ENCODE measurements at places on chromosomes 7 and 10.

DNA sequence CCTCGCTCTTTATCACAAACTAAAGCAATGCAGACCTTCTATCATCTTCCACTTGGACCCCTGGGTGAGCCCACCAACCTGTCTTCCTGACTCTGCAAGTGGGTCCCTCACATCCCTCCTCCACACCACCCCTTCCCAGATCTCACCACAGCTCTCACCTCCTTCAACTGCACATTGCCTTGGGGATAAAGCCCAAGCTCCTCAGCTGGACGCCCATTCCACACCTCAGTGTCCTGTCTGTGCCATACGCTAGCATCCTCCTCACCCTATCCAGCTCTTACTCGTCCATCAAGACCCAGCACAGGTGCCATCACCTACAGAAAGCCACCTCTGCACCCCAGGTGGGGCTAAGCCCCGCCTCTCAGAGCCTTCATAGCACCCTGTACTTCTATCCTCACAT lies 141.0 kb upstream of the LANCL2 start:
- no peak for DNase-seq

DNA sequence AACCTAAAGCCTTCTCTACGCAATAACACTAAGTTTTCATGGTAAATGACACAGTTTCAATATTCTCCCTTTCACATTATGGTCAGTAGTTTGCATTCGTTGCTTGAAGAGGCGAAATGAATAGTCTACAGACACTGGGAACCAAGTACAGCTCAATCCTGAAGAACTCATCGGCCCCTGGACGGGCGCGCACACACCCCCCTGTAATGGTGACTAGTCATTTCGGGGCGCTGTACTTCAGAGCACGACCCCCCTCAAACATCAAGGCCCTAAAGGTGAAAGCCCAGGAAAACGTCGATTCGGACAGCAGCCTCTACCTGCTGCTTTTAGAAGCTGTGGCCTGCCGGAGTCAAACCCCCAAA lies 1.0 kb downstream of the NT5C2 start:
- no peak for DNase-seq

- no peak for DNase-seq
Observed at GRCh38 chr7:66105263-66105748, 9.3 kb upstream of the CRCP start.

DNA sequence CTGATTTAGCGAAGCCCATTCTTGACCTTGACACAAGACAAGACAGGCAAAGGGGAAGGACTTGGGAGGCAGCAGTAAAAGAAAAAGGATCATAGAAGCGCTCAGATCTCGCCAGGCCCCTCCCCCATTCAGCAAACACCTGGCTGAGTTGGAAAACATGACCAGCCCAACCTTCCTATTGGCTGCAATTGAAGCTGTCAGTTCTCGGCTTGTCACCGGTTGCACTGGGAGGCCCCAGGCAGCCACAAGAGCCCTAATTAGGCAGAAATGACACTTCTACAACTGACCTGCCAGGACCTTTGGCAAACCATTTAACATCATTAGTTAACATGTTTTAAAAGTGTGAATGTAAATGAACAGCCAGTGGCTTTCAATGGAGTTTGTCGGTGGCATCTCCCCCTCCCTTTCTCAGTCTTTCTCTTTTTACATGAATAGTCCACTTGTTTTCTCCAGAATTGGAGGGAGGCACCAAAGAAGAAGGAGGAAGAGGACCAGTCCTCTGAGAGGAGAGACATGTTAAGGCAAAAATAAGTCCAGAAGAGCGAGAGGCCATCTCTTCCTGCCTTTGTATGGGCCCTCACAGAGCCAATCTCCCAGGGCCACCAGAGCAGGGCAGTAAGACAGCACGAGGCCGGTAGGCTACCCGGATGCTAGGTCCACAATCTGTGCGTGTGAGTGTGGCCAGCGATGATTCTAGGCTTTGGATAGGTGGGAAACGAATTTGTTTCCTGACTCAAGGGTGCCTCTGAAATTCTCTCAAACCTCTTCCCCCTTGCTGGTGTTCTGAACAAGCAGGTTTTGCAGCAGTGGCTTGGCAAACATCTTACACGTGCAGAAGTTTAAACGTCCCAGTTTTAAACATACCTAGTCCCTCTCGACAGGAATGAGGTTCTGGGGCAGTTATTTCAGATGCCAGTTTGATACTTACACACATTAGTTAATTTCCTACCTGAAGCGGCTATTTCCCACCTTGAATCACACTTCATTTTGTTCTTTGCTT lies 15.0 kb upstream of the ENO4 start:
- DNase-seq: no peak

- DNase-seq: no peak
Observed at GRCh38 chr7:143388051-143388450, 6.9 kb downstream of the ZYX start.

- no peak for DNase-seq
Observed at GRCh38 chr10:23522345-23522744, 83.5 kb downstream of the OTUD1 start.

DNA sequence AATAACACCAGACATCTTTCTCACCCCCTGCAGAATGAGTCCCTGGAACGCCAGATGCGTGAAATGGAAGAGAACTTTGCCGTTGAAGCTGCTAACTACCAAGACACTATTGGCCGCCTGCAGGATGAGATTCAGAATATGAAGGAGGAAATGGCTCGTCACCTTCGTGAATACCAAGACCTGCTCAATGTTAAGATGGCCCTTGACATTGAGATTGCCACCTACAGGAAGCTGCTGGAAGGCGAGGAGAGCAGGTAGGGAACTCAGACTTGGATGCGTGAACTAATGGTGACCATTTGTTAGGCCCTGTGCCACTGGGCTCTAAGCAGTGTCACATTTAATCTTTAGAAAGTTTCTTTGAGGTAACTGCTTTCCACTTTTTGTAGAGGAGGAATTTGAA lies 7.1 kb downstream of the VIM start:
- DNase-seq: no peak

- DNase-seq: no peak
Observed at GRCh38 chr10:106971411-106971831, 193.1 kb downstream of the SORCS1 start.

DNA sequence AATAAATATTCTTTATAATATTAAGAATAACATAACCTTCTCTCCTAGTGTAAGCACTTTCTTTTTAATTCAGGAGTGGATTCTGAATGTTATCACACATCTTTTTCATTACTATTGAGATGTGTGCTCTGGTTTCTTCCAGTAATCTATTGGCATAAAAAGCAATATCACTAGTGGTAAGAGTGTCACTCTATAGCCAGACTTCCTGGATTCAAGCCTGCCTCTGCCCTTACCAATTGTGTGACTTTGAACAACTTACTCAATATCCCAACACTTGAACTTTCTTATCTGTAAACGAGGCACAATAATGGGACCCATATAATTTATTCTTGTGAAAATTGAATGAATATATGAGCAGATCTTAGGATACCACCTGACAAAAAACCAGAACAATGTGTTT lies 71.0 kb downstream of the SEM1 start:
- DNase-seq: no peak

GRCh38 chr7:35866186-35866585 lies 65.3 kb downstream of the SEPTIN7 start:
- no peak for DNase-seq

DNA sequence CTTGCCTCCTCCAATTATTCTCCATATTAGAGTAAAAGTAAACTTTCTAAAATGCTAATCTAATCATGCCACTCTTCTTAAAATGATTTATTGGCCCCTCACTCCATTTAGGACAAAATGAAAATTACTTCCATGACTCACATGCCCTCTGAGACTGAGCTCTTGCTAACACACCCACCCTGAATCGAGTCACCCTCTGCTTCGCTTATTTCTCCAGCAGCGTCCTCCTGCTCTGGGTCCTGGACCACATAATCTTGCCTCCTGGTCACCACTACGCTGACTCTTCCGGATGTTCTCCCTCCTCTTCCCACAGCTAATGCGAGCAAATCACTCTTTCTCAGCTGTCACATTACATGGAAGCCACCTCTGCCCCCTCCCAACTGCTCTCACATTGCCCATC lies 384.0 kb upstream of the FZD8 start:
- no peak for DNase-seq

DNA sequence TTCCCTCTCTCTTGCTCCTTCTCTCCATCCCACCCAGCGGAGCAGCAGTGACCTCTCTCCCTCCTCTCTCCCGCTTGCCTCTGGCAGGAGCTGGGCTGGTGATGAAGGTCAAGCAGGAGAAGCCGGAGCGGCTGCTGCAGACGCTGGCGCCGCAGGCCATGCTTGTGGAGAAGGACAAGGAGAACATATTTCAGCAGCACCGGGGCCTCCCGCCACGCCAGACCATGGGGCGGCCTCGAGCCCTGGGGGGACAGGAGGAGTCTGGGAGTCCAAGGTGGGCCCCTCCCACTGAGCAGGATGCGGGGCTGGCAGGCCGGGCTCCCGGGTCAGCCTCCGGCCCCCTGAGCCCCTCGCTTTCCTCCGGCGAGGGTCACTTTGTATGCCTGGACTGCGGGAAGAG lies 17.3 kb downstream of the ZNF775 start:
- no peak for DNase-seq

GRCh38 chr10:96301616-96302015 lies 2.6 kb upstream of the DNTT start:
- no peak for DNase-seq

- no peak for DNase-seq
Observed at GRCh38 chr7:90618876-90619275, 22.8 kb downstream of the CDK14 start.

DNA sequence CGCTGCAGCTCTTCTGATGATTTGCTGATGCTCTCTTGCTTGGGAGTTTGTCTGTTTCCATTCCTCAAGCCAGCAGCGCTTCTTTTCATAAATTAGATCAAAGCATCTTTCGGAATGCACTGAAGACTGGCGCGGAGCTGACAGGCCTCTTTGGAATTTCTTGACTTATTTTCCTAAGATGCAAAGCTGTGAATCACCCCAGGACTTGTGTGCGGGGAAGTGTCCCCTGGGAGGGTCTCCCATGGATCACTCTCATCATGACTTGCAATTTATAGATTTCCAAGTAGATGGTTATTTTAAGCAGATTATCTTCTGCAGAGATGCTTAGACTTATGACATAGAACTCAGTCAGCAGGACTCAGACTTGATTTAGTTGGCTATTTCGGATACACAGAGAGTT lies 467.2 kb downstream of the TCERG1L start:
- no peak for DNase-seq

DNA sequence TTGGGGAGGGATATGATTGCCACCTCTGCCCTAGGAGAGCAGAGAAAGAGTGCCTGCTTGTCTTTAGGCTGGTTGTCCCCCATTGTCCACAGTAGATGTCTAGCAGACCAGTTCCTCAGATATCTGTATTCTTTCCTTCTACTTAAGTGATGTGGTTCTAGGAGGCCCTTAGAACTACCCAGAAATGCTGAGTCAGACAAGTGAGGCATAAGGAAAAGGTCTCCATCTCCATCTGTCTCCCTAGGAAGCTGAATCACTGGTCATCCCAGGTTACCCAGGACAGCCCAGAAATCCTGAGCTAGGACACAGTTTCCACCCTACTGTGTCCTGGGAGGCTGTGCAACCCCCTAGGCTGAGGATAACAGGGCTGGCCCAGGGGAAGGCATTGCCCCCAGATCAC lies 93.4 kb upstream of the INHBA start:
- DNase-seq: no peak

- DNase-seq: no peak
Observed at GRCh38 chr7:22824760-22825159, 2.1 kb upstream of the TOMM7 start.

- DNase-seq: no peak
Observed at GRCh38 chr10:4887501-4887900, 61.5 kb downstream of the AKR1E2 start.

DNA sequence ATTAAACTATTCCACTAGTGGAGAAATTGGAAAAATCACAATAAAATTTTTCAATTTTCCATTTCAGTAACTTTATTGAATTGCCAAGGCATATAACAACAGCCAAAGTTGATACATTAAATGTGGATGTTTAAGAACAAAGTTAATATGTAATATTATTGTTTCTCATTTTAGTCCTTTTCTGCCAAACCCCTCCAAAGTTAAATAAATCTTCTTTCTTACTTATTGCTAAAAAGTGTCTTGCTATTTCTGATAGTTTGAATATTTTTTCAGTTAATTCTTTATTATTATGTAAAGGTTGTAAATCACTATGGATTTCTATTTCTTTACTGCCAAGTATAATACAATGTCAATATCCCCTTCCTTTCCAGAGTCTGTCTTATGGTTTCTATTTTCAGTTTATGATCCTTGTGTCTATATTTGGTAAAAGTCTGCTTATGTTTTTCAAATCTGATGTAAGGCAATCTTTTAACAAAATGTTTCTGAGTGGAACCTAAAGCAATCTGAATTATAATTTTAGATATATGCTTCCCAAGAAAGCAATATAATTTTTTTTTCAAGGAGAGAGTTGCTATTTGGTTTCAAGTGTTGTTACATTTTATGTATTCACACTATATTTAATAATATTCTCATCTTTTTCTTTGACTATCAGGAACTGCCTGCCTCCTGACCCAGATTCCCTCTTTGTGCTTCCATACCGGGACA lies 80.3 kb upstream of the RHOBTB1 start:
- DNase-seq: no peak

GRCh38 chr7:380711-381210 lies 90.8 kb downstream of the FOXL3 start:
- no peak for DNase-seq

GRCh38 chr7:157494506-157495176 lies 157.8 kb downstream of the DNAJB6 start:
- DNase-seq: no peak

DNA sequence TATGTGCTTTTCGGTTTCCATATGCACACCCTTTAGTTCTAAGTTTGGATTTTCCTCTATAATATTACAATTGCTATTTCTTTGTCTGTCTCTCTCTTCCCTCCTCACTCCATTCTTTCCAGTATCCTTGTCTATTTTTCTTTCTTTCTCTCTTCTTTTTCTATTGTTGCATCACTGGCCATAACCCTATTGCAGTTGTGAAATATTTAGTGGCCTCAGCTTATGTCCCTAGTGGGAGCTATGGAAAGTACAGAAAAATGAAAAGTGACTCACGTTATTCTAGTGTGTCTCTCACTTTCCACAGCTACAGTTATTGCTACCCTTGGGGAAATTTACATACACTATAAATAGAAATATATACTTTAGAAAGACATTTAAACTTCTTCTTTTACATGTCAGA lies 59.1 kb downstream of the CNTNAP2 start:
- no peak for DNase-seq

- peak; percentile 86 for DNase-seq
Observed at GRCh38 chr10:129466703-129467358, at the start of gene MGMT. TSS of gene MGMT (plus strand) at chr10:129467241.

DNA sequence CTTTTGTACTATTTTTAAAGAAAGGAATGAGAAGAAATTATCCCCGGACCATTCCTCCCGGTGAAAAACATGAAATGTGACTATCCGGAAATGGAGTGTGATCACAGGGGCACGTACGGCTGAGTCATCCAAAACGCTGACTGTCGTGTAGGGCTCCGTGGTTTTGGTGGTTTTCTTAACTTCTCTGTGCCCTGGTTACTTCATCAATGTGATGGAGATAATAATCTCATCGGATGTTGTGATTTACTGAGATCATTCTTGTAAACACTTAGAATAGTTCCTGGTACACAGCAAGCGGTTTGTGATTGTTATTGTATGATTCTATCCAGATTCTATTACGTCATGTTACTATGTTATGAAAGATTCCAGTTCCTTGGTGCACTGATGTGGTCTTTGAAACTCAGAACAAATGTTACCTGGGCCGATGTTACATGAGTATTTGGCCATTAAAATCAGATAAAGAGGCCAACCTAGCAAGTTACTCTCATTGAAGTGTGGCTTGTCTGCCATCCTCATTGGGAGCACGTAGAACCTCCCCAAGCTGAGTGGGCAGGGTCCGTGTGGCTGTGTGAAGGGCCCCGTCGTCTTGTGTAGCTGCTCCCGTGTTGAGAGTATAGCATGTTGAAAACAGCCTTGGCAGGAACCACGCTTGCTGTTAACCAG lies 99.5 kb downstream of the CAMK1D start:
- no peak for DNase-seq

- no peak for DNase-seq
Observed at GRCh38 chr7:159098811-159099655, 45.6 kb downstream of the VIPR2 start.

Data from right lung (tissue), 10 donors.